ENCODE measurements at places on chromosomes 13 and 19. TPM values are rescaled to one million over a fixed set of nuclear protein-coding genes. Genes with fewer than 3 reads are reported as not detected.

LHB gene
- total RNA-seq = 0.19 TPM

EMC10 gene
- 109 TPM for total RNA-seq

PPM1N gene
- total RNA-seq = 6.8 TPM

C1QTNF9 gene
- not detected for total RNA-seq

ZNF543 gene
- total RNA-seq = 1.6 TPM

APLP1 gene
- total RNA-seq = 102 TPM

NLRP4 gene
- not detected for total RNA-seq

GAS6 gene
- 8.3 TPM for total RNA-seq

CCDC70 gene
- not detected for total RNA-seq

SIN3B gene
- 18.5 TPM for total RNA-seq

MTMR6 gene
- total RNA-seq = 9.1 TPM

PTPRS gene
- 41.9 TPM for total RNA-seq

MATK gene
- total RNA-seq = 1.3 TPM

CYP2F1 gene
- not detected for total RNA-seq

LRRC25 gene
- not detected for total RNA-seq

ZNF382 gene
- total RNA-seq = 0.07 TPM

OR10H3 gene
- not detected for total RNA-seq

PTOV1 gene
- 108 TPM for total RNA-seq

BCL3 gene
- total RNA-seq = 60.6 TPM

POSTN gene
- total RNA-seq = 0.06 TPM

DIAPH3 gene
- 6.7 TPM for total RNA-seq

S1PR4 gene
- 0.12 TPM for total RNA-seq

SLC10A2 gene
- total RNA-seq = not detected

MAST1 gene
- 1.4 TPM for total RNA-seq

PCP2 gene
- not detected for total RNA-seq

CBARP gene
- 3.9 TPM for total RNA-seq

TMEM38A gene
- 0.94 TPM for total RNA-seq

PTH2 gene
- not detected for total RNA-seq

ZIC5 gene
- 2.7 TPM for total RNA-seq

NCR1 gene
- not detected for total RNA-seq

FAM124A gene
- total RNA-seq = 2.4 TPM

Measured in A549 treated with dexamethasone at 1 μM for 4 hours (cell line).